ENCODE measurements at places on chromosomes 7 and 10. TPM values are rescaled to one million over a fixed set of nuclear protein-coding genes. Genes with fewer than 3 reads are reported as not detected.

Gene ZP3
- 1.0 TPM for total RNA-seq

Gene LZTS2
- 43.6 TPM for total RNA-seq

Gene LSM5
- 30.2 TPM for total RNA-seq

Gene GIMAP4
- total RNA-seq = 408 TPM

Gene UTF1
- not detected for total RNA-seq

Gene VOPP1
- 140 TPM for total RNA-seq

Gene GNG11
- 652 TPM for total RNA-seq

Gene STK31
- total RNA-seq = 0.19 TPM

Gene FGFBP3
- 0.34 TPM for total RNA-seq

Gene BLOC1S2
- total RNA-seq = 35.1 TPM

Gene TWIST1
- not detected for total RNA-seq

Gene ACTA2
- 13.1 TPM for total RNA-seq

Gene FRAT2
- total RNA-seq = 28.8 TPM

Gene ZNF239
- 0.51 TPM for total RNA-seq

Gene SCIN
- total RNA-seq = 2.6 TPM

Gene FOXI2
- total RNA-seq = not detected

Gene GPC2
- 4.4 TPM for total RNA-seq

Gene GIMAP1
- total RNA-seq = 28.2 TPM
